ENCODE measurements at places on chromosomes 2 and 18. TPM values are rescaled to one million over a fixed set of nuclear protein-coding genes. Genes with fewer than 3 reads are reported as not detected.

SPATA3 gene
- polyA plus RNA-seq: not detected

DTNB gene
- 21.0 TPM for polyA plus RNA-seq

CYP27A1 gene
- polyA plus RNA-seq: 49.1 TPM

GRCh38 chr2:36071698-36072097 is 283.9 kb upstream of the CRIM1 start:
- no peak for DNase-seq

GRCh38 chr18:26287644-26288043 is 61.4 kb downstream of the TAF4B start:
- no peak for DNase-seq

DNA sequence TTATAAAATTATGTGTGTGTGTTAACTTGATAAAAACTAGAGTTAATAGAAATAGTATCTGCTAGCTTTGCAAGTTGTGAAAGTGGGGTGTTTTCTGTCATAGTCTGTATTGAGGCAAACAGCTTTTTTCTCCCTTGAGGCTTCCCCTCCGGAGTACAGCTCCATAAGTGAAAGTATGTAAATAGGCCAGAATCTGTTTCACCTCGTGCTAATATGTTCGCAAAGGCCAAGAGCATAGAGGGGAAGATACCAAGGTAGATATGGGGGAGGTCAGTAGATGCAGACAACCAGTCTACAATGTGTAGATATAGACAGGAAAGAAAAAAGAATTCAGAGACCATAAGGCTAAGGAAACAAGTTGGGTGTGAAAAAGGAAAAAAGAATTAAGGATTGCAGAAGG is 72.9 kb downstream of the PTRHD1 start:
- DNase-seq: no peak

DNA sequence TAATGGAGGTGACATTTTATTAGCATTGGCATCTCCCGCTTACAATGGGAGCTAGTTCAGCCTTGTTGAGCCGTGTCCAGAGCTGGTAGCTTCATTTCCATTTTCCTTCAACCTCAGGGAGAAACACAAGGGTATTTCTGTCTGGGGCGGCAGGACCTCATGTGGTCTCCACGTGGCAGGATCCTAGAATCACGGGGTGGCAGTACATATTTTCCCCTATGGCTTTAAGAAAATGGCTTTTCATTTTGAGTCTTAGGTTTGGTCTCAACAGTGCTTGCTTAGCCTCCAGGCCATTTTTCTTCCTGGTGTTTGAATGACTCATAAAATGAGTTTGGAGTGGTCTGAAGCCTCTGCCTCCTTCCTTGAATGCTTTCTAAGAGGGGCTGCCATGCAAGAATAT is 20.3 kb downstream of the CABLES1 start:
- DNase-seq: no peak

- DNase-seq: no peak
Observed at GRCh38 chr2:105806996-105807395, 62.3 kb downstream of the NCK2 start.

GRCh38 chr2:232238108-232238507 is 140.4 kb upstream of the ALPP start:
- no peak for DNase-seq

DNA sequence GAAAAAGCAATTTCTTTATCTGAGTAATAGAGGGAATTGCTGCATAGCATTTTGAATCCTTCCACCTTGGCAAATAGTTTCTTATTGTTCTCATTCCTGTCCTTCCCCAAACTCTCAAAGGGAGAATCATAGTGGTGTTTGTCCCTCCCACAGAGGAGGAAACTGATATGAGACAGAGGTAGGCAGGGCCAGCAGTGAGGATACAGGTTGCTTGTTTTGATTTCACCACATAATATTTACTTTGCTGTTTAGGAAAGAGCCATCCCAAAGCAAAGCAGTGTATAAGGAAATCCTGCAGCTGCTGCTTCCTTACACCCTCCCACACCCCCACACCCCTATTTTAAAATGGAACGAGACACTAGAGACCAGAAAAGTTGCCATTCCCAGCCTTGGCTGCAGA is 195.3 kb downstream of the SETBP1 start:
- DNase-seq: no peak

DNA sequence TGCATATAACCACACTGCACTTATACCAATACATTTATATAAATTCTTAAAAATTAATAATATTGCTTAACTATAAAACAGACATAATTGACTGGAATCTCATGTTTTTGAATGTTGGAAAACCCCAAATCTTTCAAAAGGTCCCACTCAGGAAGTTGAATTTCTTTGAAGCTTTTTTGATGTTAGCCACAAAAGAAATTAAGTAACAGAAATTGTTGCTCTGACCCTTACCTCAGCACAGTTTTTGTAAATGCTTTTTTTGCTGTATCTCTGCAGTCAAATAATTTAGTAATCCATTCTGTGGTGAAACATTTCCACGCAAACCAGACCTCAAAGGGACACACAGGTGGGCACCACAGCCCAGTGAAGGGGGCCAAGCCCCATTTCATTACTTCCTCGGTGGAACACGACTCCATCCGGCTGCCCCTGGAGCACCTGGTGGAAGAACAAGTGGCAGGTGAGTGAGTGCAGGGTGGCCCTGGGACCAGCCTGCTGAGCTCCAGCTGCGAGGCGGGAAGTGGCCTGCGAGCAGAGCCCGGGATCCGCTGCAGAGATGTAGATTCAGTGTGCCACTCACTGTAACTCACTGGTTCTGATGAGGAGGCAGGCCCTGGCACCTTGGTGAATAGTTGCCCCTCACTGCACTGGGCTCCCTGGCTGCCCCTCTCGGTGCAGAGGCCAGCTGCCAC is 8.4 kb downstream of the SCLY start:
- no peak for DNase-seq

Data from renal cortex interstitium (tissue), 15 donors.